T-helper 2 cell treated with Interferon-gamma antibody and Interleukin-4, amounts not matched to agents 5 μg/mL and 100 μg/mL, for 36 hours (primary cell): ENCODE measurements at places on chromosomes 7 and 10.
A peak's percentile ranks its signal among the peaks of the same experiment; 100 is the strongest.

DNA sequence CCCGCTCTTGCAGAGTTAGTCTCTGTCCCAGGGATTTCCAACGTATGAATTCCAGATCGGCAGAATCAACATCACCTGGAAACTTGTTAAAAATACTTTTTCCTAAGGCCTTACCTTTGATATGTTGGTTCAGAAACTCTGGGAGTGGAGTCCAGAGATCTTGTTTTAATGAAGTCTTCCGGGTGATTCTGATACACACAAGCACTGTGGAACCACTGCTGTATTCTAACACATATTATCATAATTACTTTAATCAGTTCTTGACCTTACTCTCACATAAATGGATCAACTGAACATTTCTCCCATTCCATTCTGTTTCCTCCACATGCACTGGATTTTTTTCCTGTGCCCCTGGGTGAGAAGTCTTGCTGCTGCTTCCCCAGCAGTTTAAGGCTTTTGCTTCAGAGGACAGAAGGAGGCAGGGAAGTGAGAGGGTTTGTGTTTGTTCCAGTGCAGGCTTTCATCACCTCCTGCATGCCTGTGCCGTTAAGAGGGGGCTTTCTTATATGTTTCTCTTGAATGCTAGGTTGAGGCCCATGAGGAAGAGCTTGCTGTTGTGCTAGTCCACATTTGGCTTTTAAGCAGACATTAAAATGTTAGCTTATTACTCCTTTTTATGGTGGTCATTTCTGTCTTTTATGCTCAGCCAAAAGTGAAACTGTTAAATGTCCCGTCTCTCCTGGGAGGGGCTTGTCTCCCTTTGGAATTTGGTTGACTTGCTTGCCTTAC is 32.4 kb downstream of the CCSER2 start:
- no peak for DNase-seq
- no peak overlapping the region for H3K27ac ChIP-seq
- H3K4me3 ChIP-seq, result no peak overlapping the region
- H3K27me3 ChIP-seq, result no peaks in the 10 kb centered on the region
- peaks cover 11% of the 10 kb centered on the region for H3K36me3 ChIP-seq

- no peak overlapping the region for H3K4me3 ChIP-seq
- no peak for DNase-seq
- no peaks in the 10 kb centered on the region for H3K27me3 ChIP-seq
- H3K4me1 ChIP-seq, result peaks cover 4% of the 10 kb centered on the region
- no peak overlapping the region for H3K27ac ChIP-seq
- H3K36me3 ChIP-seq, result peaks cover 10% of the 10 kb centered on the region
Observed at GRCh38 chr10:101607124-101607523, 19.0 kb downstream of the DPCD start.

DNA sequence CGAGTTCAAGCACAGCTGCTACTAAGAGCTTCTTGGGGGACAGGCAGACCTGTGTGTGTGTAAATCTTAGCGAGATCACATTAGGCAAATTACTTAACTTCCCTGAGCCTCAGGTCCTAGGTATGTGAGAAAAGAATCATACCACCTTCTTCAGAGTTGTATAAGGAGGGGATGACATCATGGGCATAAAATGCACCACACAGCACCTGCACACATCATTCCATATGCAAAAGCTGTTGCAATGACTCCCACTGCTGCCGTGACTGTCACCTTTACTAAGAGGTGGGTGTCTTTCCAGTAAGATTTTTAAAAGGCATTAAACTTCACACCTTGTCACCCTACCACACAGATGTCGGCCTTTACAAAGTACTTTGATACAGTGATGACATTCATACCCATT is 146.0 kb downstream of the FANK1 start:
- peak overlapping the region; percentile 30 for H3K4me3 ChIP-seq
- no peaks in the 10 kb centered on the region for H3K36me3 ChIP-seq
- no peaks in the 10 kb centered on the region for H3K27me3 ChIP-seq
- H3K4me1 ChIP-seq, result peaks cover 5% of the 10 kb centered on the region
- DNase-seq, result no peak

DNA sequence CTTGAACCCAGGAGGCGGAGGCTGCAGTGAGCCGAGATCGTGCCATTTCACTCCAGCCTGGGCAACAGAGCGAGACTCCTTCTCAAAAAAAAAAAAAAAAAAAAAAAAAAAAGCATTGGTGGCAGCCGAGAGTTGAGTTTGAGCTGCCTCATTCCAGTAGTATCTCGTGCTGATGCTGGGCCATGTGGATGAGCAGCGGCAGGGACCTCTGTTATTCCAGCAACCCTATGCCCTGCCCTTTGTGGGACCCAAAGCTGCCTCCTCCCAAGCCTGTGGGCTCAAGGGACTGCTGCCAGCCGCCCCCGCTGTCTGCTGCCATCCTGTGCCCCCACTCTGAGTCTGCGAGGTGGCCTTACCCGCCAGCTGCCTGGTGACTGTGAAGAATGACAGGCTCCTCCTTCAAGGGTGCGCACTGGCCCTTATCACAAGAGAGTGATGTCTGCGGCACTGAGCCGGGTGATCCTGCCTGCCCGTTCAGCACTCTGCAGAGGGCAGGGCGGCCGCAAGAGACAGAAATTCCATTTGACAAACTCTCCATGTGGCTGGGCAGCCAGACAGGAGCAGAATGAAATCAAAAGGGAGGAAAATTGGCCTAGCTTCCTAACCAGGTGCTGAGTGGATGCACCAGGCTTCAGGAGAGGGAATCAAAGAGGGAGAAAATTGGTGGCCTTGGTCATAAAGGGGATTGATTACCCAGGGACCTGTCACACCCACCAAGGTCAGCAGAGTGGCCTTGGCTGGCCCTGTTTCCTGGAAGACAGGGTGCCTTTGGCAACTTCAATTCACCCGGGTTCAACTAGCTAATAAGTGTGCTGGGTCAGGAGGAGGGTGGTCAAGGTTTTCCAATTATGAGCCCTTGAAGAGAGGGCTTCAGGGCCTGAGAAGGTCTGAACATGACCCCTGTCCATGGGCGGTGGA is 65.3 kb upstream of the ZMIZ1 start:
- no peak for DNase-seq
- H3K4me3 ChIP-seq, result no peak overlapping the region
- H3K4me1 ChIP-seq, result peaks cover 3% of the 10 kb centered on the region
- H3K27me3 ChIP-seq, result peaks cover 5% of the 10 kb centered on the region
- H3K36me3 ChIP-seq, result no peaks in the 10 kb centered on the region

- H3K4me3 ChIP-seq, result no peak overlapping the region
- DNase-seq, result no peak
- H3K27ac ChIP-seq, result no peak overlapping the region
- H3K4me1 ChIP-seq, result peaks cover 17% of the 10 kb centered on the region
Observed at GRCh38 chr7:139918480-139918879, 89.4 kb downstream of the TBXAS1 start.

- DNase-seq, result no peak
- H3K27me3 ChIP-seq, result peaks cover 6% of the 10 kb centered on the region
Observed at GRCh38 chr7:8365499-8366110, 67.8 kb upstream of the NXPH1 start.

- H3K36me3 ChIP-seq, result peaks cover 11% of the 10 kb centered on the region
- no peak overlapping the region for H3K4me3 ChIP-seq
- no peak overlapping the region for H3K27ac ChIP-seq
- peaks cover 11% of the 10 kb centered on the region for H3K4me1 ChIP-seq
Observed at GRCh38 chr10:45453639-45454255, 79.7 kb downstream of the ALOX5 start.

- no peaks in the 10 kb centered on the region for H3K36me3 ChIP-seq
- peaks cover 4% of the 10 kb centered on the region for H3K4me1 ChIP-seq
- peak; percentile 28 for DNase-seq
- peak overlapping the region; percentile 57 for H3K4me3 ChIP-seq
- H3K27me3 ChIP-seq, result peaks cover 21% of the 10 kb centered on the region
- H3K27ac ChIP-seq, result no peak overlapping the region
Observed at GRCh38 chr10:17616403-17617030, 657 bp downstream of the HACD1 start.

DNA sequence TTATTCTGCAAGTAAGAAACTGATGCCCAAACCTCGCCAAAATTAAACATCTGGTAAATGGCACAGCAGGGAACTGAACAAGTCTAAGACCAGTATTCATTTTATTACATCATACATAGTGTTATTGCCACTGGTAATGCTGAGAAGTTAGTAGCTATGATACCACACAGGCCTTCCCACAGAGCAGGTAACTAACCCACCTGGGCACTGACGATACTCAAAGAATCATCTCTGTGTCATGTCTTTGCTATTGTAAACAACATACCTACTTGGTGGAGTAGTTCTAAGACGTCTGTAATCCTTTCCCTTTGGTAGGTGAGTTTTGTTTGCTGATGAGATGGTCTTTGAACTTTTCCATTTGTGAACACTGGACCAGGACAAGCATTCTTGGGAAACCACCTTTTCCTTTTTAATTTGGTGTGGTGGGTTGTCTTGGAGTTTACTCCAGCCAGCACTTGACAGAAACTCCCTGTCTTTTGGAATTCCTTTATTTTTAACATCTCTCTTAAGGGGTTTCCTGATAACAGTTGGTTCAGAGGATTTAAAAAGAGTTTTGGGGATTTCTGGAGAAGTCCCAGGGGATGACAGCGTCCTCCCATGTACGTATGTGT is 40.9 kb downstream of the PDSS1 start:
- H3K36me3 ChIP-seq, result peaks cover 69% of the 10 kb centered on the region
- no peaks in the 10 kb centered on the region for H3K27me3 ChIP-seq
- no peak for DNase-seq
- H3K27ac ChIP-seq, result peak overlapping the region; percentile 64
- no peak overlapping the region for H3K4me3 ChIP-seq
- H3K4me1 ChIP-seq, result peaks cover 49% of the 10 kb centered on the region

DNA sequence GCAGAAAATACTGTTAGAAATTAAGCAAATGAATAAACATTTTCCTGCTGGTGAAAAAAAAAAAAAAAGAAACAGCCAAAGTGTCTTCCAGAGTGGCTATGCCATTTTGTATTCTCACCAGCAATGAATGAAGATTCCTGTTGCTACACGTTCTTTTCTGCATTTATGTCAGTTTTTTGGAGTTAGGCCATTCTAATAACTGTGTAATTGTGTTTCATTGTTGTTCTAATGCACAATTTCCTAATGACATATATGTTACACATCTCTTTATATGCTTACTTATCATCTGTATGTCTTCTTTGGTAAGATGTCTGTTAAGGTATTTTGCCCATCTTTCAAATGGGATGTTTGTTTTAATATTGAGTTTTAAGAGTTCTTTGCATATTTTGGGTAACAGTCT is 213.7 kb downstream of the ITGB1 start:
- H3K4me1 ChIP-seq, result no peaks in the 10 kb centered on the region
- no peak overlapping the region for H3K27ac ChIP-seq
- no peak overlapping the region for H3K4me3 ChIP-seq
- H3K36me3 ChIP-seq, result peaks cover 6% of the 10 kb centered on the region
- H3K27me3 ChIP-seq, result no peaks in the 10 kb centered on the region
- no peak for DNase-seq

DNA sequence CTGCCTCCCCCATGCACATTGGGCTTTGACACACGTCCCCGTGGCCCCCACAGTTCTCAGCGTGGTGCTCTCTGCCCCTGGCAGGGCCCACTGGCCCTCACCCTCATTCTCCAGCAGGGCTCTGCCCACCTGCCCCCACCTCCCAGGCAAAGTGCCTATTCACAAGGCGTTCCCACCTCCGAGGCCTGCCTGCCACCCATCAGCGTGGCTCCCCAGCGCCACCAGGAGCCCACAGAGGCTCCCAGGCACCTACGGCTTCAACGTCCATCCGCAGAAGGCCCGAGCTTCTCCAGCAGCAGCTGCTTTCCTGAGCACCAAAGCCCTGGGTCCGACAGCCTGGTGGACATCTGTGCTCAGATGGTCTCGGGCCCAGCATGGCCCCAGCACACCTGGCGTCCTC is 211.8 kb upstream of the PPP2R2D start:
- no peak for DNase-seq
- H3K4me3 ChIP-seq, result no peak overlapping the region
- no peaks in the 10 kb centered on the region for H3K4me1 ChIP-seq
- no peaks in the 10 kb centered on the region for H3K27me3 ChIP-seq
- no peaks in the 10 kb centered on the region for H3K36me3 ChIP-seq
- H3K27ac ChIP-seq, result no peak overlapping the region

DNA sequence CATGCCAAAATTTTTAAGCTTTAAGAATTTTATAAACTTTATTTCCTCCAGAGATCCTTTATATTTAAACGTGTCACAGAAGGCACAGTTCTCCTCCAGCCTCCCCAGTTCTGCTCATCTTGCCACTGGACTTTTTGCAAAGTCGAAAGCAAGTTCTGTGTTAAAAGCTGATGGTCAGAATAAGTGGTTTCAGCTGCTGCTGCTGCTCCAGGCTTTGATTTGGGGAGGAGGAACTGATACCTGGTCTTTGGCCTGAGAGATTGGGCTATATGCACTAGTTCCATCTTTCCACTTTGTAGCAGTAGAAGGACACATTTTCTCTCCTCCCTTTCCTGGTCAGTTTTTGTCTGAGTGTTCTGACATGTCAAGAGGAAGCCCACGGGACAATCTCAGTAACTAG is 435.9 kb upstream of the PHF14 start:
- no peak overlapping the region for H3K4me3 ChIP-seq
- H3K27me3 ChIP-seq, result no peaks in the 10 kb centered on the region
- H3K4me1 ChIP-seq, result no peaks in the 10 kb centered on the region
- no peaks in the 10 kb centered on the region for H3K36me3 ChIP-seq
- H3K27ac ChIP-seq, result no peak overlapping the region
- no peak for DNase-seq

DNA sequence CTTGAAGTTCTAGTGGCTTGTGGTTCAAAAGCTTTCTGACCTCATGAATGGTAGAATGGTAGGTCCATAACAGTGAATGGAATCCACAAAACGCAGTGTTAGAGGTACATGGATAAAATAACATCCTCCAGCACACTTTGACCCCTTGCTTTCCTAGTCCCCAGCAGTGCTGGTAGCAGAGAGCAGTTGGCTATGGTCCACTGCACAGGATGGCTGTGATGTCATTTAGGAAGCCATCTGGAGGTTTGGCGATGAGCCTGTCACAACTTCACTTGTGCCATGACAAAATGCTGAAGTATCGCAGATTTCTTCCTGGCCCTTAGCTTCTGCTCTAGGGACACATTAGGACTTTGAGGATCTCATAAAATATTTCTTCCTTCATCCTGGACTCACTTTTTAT is 300.0 kb upstream of the FZD8 start:
- H3K27ac ChIP-seq, result no peak overlapping the region
- no peaks in the 10 kb centered on the region for H3K27me3 ChIP-seq
- no peaks in the 10 kb centered on the region for H3K36me3 ChIP-seq
- no peak overlapping the region for H3K4me3 ChIP-seq
- DNase-seq, result no peak

GRCh38 chr10:86968271-86968993 is at the start of gene ADIRF:
TSS of gene ADIRF (plus strand) at chr10:86968482. CDS start at chr10:86968545, 63 bp downstream.
- H3K27ac ChIP-seq, result no peak within 1 kb of the TSS
- no peaks in the 10 kb centered on the region for H3K36me3 ChIP-seq
- H3K4me1 ChIP-seq, result peaks cover 23% of the 10 kb centered on the region
- no peak within 1 kb of the TSS for H3K4me3 ChIP-seq
- no peak for DNase-seq
- H3K27me3 ChIP-seq, result peaks cover 25% of the 10 kb centered on the region

GRCh38 chr7:80410081-80410480 is 101.8 kb downstream of the GNAT3 start:
- no peak for DNase-seq
- H3K27ac ChIP-seq, result no peak overlapping the region
- H3K4me1 ChIP-seq, result no peaks in the 10 kb centered on the region
- H3K36me3 ChIP-seq, result no peaks in the 10 kb centered on the region
- H3K4me3 ChIP-seq, result no peak overlapping the region
